Kidney capillary endothelial cell (primary cell): ENCODE measurements at places on chromosomes 13 and 19.

- DNase-seq, result peak; percentile 16
Observed at GRCh38 chr13:22915442-22916082, 265.2 kb upstream of the SGCG start.

- no peak for DNase-seq
Observed at GRCh38 chr13:41029629-41030028, 10.5 kb upstream of the ELF1 start.

DNA sequence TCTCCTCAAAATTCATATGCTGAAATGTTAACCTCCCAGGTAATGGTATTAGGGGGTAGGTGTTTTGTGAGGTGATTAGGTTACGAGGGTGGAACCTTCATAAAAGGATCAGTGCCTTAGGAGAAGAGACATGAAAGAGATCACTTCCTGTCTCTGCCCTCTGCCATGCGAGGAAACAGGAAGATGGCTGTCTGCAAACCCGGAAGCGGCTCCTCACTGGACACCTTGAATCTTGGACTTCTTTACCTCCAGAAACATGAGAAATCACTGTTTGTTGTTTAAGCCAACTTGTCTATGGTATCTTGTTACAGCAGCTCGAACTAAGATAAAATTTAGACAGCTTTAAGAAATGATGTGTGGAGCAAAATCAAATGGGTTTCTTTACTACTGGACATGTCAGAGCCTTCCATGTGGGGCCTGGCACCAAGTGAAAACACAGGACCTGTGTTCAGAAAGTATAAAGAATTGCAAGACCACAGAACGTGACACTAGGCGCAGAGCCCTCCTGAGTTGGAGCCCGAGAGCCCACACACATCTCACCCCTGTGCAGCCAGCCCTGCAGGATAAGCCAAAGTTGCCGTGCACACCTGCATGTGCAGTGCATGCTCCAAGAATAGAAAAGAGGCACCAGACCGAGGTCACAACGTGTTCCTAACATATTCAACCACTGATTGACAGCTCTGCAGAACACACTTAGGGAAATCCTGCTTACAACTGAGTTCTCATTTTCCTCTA lies 112.5 kb upstream of the UQCRFS1 start:
- no peak for DNase-seq

DNA sequence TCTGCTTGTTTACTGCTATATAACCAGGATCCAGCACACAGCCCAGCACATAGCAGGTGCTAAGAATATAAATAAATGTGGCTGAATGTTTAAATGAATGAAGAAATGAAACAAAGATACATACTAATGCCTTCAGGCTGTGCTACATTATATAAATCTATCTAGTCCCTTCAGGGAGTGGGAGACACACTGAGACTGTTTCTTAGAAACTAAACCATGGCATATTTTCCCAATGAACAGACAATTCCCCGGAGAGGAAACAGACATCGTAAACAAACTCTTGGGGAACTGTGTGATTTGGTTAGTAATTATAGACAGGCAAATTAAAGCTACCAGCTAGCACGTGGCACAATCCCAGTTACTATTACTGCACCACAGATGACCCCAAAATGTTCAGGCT lies 9.7 kb upstream of the FEM1A start:
- no peak for DNase-seq
